IMR-90 (cell line): ENCODE measurements at places on chromosomes 16 and 17. TPM values are rescaled to one million over a fixed set of nuclear protein-coding genes. Genes with fewer than 3 reads are reported as not detected.

- no peak for DNase-seq
Measured at GRCh38 chr16:86850670-86851069, 272.3 kb downstream of the FOXL1 start.

DNA sequence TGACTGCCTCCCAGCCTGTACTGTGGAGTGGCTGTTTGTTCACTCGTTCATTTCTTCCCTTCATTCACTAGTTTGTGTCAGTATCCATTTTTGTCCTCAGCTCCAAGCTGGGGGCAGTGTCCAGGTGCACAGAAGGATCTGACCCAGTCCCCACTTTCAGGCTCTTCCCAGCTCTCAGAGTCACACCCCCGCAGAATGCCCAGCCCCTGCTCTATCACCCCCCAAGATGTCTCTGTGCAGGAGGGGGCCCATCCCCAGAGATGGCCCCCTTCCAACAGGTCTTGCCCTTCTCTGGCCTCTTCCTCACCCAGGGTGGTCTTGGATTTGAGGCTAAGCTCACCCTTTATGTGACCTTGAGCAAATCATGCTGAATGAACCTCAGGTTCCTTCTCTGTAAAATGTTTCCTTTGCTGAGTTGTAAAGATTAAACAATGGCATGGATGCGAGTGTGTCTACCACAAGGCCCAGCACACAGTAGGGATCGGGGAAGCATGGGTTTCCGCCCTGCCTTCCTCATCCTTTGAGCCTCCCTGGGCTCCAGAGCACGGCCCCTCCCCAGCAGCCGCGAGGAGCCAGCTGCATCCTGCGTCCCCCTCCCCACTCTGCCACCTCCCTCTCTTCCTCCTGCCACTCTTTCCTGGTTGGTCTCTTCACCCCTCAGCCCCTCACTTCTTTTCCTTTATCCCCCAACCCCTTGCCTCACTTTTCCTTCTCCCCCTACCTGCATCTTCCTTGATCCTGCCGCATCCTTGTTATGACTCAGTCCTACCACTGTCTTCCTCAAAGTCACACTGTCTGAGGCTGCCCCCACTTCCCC is 2.8 kb downstream of the FBXL19 start:
- DNase-seq: no peak

DNA sequence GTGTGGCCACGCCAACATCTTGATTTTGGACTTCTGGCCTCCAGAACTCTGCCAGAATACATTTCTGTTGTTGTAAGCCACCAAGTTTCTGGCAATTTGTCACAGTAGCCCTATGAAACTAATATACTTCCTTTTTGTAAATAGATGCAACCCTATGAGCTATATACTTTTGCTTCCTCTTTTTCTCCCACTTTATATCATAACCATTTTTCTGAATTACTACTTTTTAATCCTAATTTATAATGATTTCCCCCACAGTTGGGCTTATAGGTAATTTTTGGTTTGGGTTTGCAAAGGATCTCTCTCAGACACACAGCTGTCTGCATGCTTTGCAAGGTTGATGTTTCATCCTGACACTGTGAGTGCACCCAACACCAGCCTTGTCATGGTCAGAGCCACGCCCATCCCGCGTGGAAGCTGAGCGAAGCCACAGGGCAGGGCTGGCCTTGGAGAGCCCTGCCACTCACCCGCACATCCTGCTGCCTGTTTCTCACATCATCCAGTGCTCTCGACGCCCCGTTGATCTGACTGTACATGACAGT is 5.8 kb downstream of the TRIM25 start:
- no peak for DNase-seq

The TNP2 gene
- not detected in 2 replicates for total RNA-seq

The SLC25A10 gene
- total RNA-seq: 12.2 and 14.9 TPM in 2 replicates

The TMEM100 gene
- 0.28 and 0.36 TPM in 2 replicates for total RNA-seq
